ENCODE measurements at places on chromosomes 11 and 22.

- no peak for DNase-seq
Measured at GRCh38 chr11:120413480-120413879, 77.3 kb downstream of the ARHGEF12 start.

GRCh38 chr22:37486224-37486845 lies at the start of gene MFNG:
TSS of gene MFNG (minus strand) at chr22:37486384. CDS start at chr22:37486177, 207 bp downstream.
- peak; percentile 91 for DNase-seq

- DNase-seq = no peak
Measured at GRCh38 chr22:22423681-22424080, 84.9 kb downstream of the ZNF280B start.

DNA sequence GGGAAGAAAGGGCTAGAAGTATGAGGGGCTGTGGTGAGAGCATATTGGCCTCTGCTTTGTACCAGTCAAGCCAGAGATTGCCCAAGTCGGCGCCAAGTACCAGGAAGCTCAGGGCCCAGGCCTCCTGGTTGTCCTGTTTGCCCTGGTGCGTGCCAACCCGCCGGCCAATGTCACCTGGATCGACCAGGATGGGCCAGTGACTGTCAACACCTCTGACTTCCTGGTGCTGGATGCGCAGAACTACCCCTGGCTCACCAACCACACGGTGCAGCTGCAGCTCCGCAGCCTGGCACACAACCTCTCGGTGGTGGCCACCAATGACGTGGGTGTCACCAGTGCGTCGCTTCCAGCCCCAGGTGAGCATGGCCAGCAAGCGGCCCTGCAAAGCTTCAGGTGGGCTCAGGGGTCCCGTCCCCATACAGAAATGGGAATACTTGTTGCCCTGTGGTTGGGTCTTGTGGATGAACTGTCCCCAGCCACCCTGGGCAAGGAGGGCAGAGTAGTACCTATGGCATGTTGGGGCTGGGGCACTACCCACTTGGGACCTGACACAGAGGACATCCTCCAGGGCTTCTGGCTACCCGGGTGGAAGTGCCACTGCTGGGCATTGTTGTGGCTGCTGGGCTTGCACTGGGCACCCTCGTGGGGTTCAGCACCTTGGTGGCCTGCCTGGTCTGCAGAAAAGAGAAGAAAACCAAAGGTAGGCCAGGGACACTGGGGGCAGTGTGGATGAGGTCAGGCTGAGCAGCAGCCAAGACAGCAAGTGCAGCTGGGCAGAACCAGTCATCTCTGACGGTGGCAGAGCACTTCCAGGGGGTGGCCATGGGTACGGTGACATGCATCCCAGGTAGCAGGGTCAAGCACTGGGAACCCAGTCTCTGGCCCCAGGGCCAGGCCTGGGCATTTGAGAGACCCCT lies 2.1 kb downstream of the TMEM25 start:
- no peak for DNase-seq

- peak; percentile 85 for DNase-seq
Measured at GRCh38 chr11:17479284-17480214, 2.9 kb upstream of the ABCC8 start.

GRCh38 chr11:14254533-14255237 lies 104.3 kb downstream of the RRAS2 start:
- no peak for DNase-seq

- DNase-seq = no peak
Measured at GRCh38 chr11:61157743-61158142, 3.5 kb downstream of the VPS37C start.

- no peak for DNase-seq
Measured at GRCh38 chr11:119668676-119669075, 60.3 kb downstream of the NECTIN1 start.

DNA sequence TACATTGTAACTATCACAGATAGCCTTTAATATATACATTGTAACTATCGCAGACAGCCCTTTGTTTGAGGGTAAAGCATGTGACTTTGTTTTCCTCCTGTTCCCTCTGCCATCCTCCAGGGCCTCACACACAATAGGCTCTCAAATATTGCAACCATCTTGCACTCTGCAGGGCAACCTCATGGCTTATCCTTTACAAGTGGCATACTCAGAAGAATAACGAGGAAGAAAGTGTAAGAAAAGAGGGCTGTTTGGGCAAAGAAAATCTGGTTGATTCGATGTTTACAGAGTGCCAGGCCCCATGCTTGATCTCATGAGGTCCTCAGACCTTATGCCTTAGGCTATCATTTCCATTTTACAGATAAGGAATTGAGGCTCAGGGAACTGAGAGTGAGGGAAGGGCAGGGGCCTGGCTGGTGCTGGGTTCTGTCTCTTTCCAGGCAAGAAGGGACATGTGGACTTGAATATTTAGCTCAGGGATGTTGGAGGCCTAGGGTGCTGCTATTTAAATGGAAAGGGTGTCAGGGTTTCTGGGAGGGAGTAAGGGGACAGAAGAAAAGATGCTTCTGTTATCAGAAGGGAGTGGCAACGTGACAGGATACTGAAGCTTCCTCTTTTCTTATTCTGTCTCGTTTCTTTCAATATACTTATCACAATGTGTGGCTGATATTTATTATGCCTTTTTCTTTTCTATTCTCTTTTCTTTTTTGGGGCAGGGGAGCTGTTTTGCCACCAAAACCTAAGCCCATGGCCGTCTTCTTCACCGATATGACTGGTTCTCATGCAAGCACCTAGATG lies 1.1 kb upstream of the SAMM50 start:
- peak; percentile 47 for DNase-seq

- no peak for DNase-seq
Measured at GRCh38 chr22:37664249-37665101, 6.0 kb downstream of the PDXP start.
